ENCODE measurements at places on chromosomes 7 and 10. TPM values are rescaled to one million over a fixed set of nuclear protein-coding genes. Genes with fewer than 3 reads are reported as not detected.

DNA sequence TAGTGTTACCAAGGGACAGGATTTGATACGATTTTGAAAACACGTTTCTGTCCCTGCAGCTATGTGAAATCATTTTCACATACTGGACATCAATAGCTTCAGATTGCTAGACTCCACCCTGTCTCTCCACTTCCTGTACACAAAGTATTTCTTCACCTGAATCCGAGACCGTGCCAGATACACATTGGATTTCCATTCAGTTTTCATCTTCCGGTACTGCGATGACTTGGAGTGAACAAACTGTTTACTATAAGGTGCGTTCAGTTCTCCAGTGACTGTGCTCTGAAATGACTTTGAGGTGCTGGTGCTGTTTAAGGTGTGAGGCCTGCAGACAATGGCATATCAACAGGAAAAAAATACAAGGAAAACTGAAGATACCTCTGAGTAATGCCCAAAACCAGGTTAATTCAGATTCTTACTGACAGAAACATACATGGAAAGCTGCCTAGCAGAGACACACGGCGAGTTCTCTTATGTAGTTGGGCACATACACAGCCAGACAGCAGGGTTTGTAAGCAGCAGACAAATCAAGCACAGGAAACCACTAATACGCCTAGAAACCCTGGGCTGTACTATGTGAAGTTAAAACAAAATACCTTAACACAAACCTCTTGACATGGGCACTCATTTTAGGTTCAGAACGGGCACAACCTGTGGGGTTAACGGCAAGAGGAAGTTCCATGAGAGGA lies 119.2 kb downstream of the GALNT11 start:
- H3K27ac ChIP-seq: no peak overlapping the region
- H3K27me3 ChIP-seq: no peaks in the 10 kb centered on the region
- no peak for DNase-seq
- no peak overlapping the region for H3K4me3 ChIP-seq
- peaks cover 100% of the 10 kb centered on the region for H3K36me3 ChIP-seq

GRCh38 chr10:44564361-44564760 lies 179.5 kb upstream of the CXCL12 start:
- H3K4me3 ChIP-seq: no peak overlapping the region
- no peaks in the 10 kb centered on the region for H3K36me3 ChIP-seq
- H3K4me1 ChIP-seq: no peaks in the 10 kb centered on the region
- no peaks in the 10 kb centered on the region for H3K27me3 ChIP-seq
- H3K27ac ChIP-seq: no peak overlapping the region
- DNase-seq: no peak

GRCh38 chr10:77392851-77393250 lies 244.8 kb downstream of the KCNMA1 start:
- H3K4me1 ChIP-seq: peaks cover 19% of the 10 kb centered on the region
- H3K27me3 ChIP-seq: no peaks in the 10 kb centered on the region
- peak overlapping the region; percentile 44 for H3K27ac ChIP-seq

DNA sequence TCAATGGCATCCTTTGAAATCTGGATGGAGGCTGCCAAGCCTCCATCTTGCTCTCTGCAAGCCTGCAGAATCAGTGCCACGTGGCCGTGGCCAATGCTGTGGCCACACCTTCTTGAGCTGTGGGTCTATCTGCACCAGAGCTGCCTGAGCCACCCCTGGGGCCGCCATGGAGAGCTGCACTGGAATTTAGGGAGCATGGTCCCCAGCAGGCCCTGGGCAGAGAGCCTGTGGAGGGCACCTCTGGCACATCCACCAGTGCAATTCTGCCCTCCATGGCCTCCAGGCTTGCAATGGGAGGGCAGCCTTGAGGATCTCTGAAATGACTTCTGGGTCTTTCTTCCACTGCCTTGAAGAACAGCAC lies 55.6 kb upstream of the NKX6-2 start:
- H3K27ac ChIP-seq: no peak overlapping the region
- DNase-seq: no peak

DNA sequence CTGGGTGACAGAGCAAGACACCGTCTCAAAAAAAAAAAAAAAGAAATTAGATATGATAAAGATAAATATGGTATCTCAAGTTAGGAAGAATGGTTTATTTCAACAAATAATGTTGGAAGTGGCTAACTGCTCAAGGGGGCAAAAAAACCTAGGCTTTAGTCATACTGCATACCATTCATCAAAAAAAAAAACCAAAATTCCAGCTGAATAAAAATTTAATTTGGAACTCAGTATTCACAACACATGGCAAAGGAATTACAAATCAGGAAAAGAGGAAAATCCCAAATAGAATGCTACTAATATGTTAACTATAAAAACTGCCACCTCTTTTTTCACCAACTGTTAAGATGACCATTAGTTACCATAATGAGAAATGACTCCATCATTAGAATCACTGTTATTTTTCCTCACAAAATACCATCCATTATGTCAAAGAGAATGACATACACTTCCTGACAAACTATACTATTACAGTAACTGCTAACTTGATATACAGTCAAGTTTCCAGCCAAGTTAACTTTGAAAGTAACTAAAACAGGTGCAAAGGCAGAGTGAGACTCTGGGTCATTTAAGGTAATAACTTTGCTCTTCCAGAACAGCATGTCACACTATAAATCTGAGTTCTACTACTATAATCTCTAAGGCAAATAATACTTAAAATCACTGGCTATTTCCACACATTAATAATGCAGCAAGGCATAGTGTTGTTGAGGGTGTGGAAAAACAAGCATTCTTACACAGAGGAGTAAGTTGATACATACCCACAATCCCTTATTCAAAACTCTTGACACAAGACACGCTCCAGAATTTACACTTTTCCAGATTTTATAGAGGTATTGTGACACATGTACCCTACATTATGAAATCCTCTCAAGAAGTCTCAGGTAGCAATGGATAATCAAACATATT lies 10.2 kb downstream of the KBTBD2 start:
- peaks cover 72% of the 10 kb centered on the region for H3K4me1 ChIP-seq
- no peaks in the 10 kb centered on the region for H3K36me3 ChIP-seq
- no peaks in the 10 kb centered on the region for H3K27me3 ChIP-seq
- DNase-seq: no peak
- no peak overlapping the region for H3K4me3 ChIP-seq

DNA sequence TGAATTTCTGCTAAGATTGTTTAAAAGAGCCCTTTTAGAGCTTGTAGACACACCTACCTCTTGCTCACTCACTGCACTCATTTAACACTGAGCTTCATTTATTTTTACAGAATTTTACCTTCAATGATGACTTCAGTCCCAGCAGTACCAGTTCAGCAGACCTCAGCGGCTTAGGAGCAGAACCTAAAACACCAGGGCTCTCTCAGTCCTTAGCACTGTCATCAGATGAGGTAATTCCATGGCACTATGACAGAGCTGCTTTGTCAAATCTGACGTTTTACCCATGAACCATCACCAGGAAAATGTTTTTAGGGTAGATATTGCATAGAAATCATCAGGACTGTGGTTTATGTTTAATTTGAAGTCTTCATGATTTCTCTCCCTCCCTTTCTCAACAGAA lies 38.2 kb downstream of the PON1 start:
- H3K4me1 ChIP-seq: no peaks in the 10 kb centered on the region
- H3K36me3 ChIP-seq: no peaks in the 10 kb centered on the region
- H3K27ac ChIP-seq: no peak overlapping the region
- H3K4me3 ChIP-seq: no peak overlapping the region
- no peaks in the 10 kb centered on the region for H3K27me3 ChIP-seq

DNA sequence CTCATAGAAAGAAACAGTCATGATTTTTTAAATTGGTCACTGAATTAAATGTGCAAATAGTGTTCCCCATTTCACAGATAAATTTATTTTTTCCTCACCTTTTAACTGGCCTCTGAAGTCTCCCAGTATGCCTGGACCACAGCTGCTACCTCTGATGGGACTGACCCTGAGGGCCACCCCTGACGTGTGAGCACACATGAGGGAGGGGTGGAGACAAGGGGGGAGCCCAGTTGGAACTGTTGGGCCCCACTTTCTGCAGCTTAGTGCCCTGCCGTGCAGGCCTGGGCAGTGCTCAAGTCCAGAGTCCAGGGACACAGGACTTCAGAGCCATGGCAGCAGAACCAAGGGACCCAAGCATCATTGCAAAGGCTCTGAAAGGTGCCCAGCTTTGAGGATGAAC lies 243.9 kb downstream of the GRID1 start:
- H3K36me3 ChIP-seq: no peaks in the 10 kb centered on the region
- H3K27ac ChIP-seq: no peak overlapping the region
- no peaks in the 10 kb centered on the region for H3K27me3 ChIP-seq
- H3K4me1 ChIP-seq: no peaks in the 10 kb centered on the region
- no peak for DNase-seq

The ZNF503 gene
- 9.7 TPM for total RNA-seq

The FAM24A gene
- total RNA-seq: not detected

- no peaks in the 10 kb centered on the region for H3K4me1 ChIP-seq
- no peak overlapping the region for H3K4me3 ChIP-seq
- no peaks in the 10 kb centered on the region for H3K27me3 ChIP-seq
- no peak overlapping the region for H3K27ac ChIP-seq
- DNase-seq: no peak
- H3K36me3 ChIP-seq: no peaks in the 10 kb centered on the region
These were observed 763.7 kb upstream of the PHF14 start for GRCh38 chr7:10210000-10210399.

The VWA2 gene
- total RNA-seq: 4.2 TPM

DNA sequence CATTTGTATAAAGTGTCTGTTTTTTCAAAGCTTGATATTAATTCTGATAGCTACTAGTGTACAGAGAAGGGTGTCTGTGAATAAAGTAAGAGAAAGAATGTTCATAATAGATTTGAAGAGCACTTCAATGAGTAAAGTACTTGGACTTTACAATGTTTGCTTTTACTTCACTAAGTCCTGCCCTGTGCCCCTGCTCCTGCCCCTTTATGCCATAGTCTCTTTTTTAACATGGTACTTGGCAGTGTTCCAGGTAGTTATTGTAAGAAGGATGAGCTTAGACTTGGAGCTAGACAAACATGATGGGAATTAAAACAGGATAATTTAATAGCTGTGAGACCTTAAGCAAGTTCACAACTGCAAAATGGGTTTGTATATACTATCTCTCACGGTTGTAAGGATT lies 41.0 kb downstream of the ZEB1 start:
- no peaks in the 10 kb centered on the region for H3K27me3 ChIP-seq
- H3K4me3 ChIP-seq: no peak overlapping the region
- no peaks in the 10 kb centered on the region for H3K36me3 ChIP-seq

- DNase-seq: no peak
- no peaks in the 10 kb centered on the region for H3K36me3 ChIP-seq
- no peaks in the 10 kb centered on the region for H3K4me1 ChIP-seq
- no peak overlapping the region for H3K4me3 ChIP-seq
These were observed 117.9 kb downstream of the SLIT1 start for GRCh38 chr10:97067716-97068391.

- no peaks in the 10 kb centered on the region for H3K36me3 ChIP-seq
- no peaks in the 10 kb centered on the region for H3K27me3 ChIP-seq
- H3K27ac ChIP-seq: no peak overlapping the region
- no peak for DNase-seq
These were observed 257.0 kb upstream of the MINDY3 start for GRCh38 chr10:16117305-16117695.

DNA sequence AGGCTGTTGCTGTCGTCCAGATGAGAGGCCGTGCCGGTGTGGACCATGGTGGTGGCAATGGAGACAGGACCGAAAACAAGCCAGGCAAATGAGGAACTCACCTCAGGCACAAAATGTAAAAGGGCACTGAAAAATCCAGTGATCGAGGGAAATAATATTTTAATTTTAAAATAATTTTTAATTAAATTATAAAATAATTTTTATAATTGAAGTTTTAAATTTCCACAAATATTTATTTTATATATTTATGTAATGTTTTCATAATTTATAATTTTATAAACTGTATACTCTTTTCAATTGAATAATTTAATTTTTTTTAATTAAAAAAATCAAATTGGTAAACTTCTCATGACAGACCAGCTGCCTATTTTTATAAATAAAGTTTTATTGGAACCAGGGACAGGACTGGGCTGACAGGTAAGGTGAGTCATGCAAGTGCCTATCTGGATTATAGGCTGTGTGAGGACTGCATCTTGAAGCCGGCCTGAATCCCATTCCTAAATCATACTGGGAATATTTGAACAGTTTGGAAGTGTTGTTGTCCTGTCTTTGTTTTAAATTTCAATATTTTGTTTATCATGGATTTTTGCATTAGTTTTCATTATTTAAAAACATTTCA lies 15.6 kb downstream of the ACSM6 start:
- no peak for DNase-seq
- H3K4me3 ChIP-seq: no peak overlapping the region
- no peaks in the 10 kb centered on the region for H3K27me3 ChIP-seq
- no peaks in the 10 kb centered on the region for H3K4me1 ChIP-seq
- H3K27ac ChIP-seq: no peak overlapping the region

GRCh38 chr7:151322906-151323305 lies 18.7 kb upstream of the NUB1 start:
- no peaks in the 10 kb centered on the region for H3K4me1 ChIP-seq
- H3K36me3 ChIP-seq: no peaks in the 10 kb centered on the region

The CALY gene
- not detected for total RNA-seq

The USP54 gene
- 37.0 TPM for total RNA-seq

- H3K4me3 ChIP-seq: no peak overlapping the region
- no peak for DNase-seq
- H3K4me1 ChIP-seq: peaks cover 48% of the 10 kb centered on the region
- no peak overlapping the region for H3K27ac ChIP-seq
- no peaks in the 10 kb centered on the region for H3K27me3 ChIP-seq
These were observed 28.8 kb downstream of the ITGB8 start for GRCh38 chr7:20359341-20359963.

DNA sequence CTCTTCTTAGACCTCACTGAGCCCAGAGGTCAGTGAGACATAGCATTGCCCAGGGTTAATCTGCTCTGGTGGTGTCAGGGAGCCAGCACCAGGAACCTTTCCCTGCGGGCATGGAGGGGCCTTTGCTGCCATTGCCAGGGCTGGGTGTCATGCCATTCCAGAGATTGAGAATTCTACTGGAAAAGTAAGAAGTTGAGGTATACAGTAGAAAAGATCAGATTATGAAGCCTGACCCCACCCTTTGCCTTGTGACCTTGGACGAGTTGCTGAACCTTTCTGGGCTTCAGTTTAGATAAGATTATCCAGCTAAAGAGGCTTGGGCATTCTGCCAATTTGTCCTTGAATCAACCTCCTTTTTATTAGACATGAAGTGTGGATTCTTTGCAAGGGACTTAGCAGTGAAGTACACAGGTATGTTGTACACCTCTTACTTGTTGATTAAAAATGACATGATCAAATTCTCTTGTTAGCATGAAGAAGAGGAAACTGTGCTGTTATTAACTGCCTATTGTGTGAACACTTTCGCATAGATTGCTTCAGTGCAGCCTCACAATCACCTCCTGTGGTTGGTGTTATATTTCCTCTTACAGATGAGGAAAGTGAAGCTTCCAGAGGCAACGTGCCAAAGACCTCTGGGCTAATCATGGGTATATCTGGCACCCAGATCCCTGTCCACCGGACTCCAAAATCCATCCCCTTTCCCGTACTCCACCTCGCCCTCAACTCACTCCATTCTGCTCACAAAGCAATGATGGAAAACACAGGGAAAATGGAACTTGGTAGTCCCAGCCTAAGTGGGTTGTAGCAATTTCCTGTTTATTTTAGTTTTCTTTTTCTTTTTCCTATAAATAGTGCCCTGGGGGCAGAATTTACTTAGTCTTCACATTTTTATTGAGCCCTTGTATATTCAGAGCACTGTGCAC lies 151.3 kb downstream of the CAMK1D start:
- no peak for DNase-seq
- H3K27ac ChIP-seq: no peak overlapping the region
- no peak overlapping the region for H3K4me3 ChIP-seq
- H3K27me3 ChIP-seq: no peaks in the 10 kb centered on the region

The COBL gene
- total RNA-seq: 21.3 TPM

- no peak overlapping the region for H3K4me3 ChIP-seq
- H3K4me1 ChIP-seq: peaks cover 5% of the 10 kb centered on the region
These were observed 5.7 kb downstream of the FAM221A start for GRCh38 chr7:23685731-23686130.

All from esophagus squamous epithelium (tissue), 5 donors.